CD4-positive, alpha-beta T cell (primary cell): ENCODE measurements at places on chromosomes 16 and 17. TPM values are rescaled to one million over a fixed set of nuclear protein-coding genes. Genes with fewer than 3 reads are reported as not detected.

The SLC25A39 gene
- total RNA-seq, result 55.5 TPM

The SYCE1L gene
- total RNA-seq, result 18.9 TPM

The WNT9B gene
- total RNA-seq, result not detected

DNA sequence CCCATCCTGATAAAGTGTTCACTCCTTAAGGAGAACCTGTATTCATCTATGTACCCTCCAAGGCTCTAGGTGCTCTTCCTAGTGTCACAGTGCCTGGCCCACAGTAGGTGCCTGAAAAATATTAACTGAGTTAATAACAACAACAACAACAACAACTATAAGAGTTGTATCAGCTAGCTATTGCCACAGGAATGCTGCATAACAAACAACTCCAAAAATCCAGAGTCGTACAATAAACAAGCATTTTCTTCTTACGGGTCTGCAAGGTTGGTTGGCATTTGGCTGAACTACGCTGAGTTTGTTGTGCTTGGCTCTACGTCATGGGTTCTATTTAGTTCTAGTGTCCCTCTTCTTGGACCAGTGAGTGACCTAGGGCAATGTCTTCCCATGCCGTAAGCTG is 29.2 kb downstream of the TMC5 start:
- H3K4me1 ChIP-seq, result no peaks in the 10 kb centered on the region
- no peak overlapping the region for H3K4me3 ChIP-seq
- no peaks in the 10 kb centered on the region for H3K36me3 ChIP-seq
- H3K27me3 ChIP-seq, result peaks cover 4% of the 10 kb centered on the region

- H3K27ac ChIP-seq, result peak overlapping the region; percentile 75
- no peak for DNase-seq
- H3K36me3 ChIP-seq, result peaks cover 73% of the 10 kb centered on the region
Measured at GRCh38 chr17:75832652-75833400, 11.4 kb downstream of the UNC13D start.

DNA sequence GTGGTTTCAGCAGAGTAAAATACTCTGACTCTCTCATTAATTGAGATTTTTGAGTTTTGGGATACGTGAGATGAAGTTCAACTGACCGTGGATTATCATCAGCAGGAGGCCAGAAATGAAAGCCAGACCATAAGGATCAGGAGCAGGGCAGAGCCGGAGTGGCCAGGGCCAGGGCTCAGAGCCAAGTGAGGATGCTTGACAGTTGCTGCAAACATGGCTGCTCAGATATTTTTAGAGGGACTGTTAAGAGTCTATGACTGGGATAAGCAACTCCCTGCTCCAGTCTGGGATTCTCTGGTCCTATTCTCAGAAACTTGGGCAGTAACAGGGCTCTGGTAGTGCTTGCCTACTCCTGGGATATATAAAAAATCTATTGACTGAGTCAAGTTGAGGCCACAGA is 17.6 kb upstream of the CDH13 start:
- no peak for DNase-seq
- H3K27ac ChIP-seq, result no peak overlapping the region
- no peaks in the 10 kb centered on the region for H3K36me3 ChIP-seq
- no peaks in the 10 kb centered on the region for H3K4me1 ChIP-seq
